ENCODE measurements at places on chromosomes 7 and 10.

- peak; percentile 83 for DNase-seq
Observed at GRCh38 chr7:27134392-27134791, 3.8 kb upstream of the HOXA4 start.

- DNase-seq: no peak
Observed at GRCh38 chr10:76411729-76412435, 980.5 kb downstream of the LRMDA start.

- DNase-seq: no peak
Observed at GRCh38 chr7:84336766-84337165, 142.2 kb upstream of the SEMA3A start.

DNA sequence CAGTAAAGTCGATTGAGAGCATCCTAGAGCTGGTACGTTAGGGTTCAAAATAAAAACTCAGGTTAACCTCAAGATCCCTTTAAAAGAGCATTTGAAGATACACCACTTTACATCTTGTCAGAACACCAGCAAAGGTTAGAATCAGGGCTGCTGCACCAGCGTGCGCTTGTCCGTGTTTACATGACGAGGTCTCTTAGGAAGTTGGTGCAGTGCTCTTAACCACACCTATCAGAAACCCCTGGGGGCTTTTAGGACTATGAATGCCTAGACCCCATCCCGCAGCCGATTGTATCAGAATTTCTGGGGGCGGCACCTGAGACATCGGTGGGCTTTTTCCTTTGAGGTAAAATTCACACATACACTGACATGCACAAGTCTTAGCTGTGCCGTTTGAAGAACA lies 97.6 kb downstream of the ZMYND11 start:
- DNase-seq: no peak

DNA sequence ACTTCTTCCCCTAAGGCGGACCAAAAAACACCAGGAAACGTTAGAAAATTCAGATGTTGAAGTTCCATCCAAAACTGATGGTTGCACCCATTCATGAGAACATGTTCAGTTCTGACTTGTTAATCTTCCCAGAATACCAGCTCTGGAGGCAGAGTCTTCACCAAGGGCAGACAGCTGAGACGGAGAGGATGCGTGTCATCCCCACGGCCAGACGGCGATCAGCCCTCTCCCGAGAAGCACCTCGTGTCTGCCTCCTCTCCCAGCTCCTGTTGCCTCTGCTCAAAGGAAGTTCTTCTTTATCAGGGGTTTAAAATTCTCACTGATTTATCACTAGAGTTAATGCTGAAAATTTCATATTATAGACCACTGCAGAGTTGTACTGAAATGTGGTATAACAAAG lies 269.7 kb downstream of the ZMYND11 start:
- DNase-seq: no peak

DNA sequence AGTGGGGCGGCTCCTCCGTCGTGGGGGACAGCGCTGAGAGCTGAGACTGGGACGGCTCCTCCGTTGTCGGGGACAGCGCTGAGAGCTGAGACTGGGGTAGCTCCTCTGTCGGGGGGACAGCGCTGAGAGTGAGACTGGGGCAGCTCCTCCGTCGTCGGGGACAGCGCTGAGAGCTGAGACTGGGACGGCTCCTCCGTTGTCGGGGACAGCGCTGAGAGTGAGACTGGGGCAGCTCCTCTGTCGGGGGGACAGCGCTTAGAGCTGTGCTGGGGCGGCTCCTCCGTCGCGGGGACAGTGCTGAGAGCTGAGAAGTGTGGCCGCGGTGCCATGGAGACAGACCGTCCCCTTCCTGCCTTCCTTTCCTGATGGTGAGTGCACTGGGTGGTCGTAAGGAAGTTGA lies 136.4 kb downstream of the DYNC2I1 start:
- DNase-seq: no peak

GRCh38 chr7:132527467-132528410 lies 48.5 kb downstream of the PLXNA4 start:
- no peak for DNase-seq

- DNase-seq: no peak
Observed at GRCh38 chr7:30789334-30789711, 18.1 kb downstream of the MINDY4 start.

- DNase-seq: no peak
Observed at GRCh38 chr7:76325811-76326210, 23.3 kb downstream of the HSPB1 start.

- DNase-seq: no peak
Observed at GRCh38 chr7:137925754-137926153, 76.1 kb downstream of the CREB3L2 start.

DNA sequence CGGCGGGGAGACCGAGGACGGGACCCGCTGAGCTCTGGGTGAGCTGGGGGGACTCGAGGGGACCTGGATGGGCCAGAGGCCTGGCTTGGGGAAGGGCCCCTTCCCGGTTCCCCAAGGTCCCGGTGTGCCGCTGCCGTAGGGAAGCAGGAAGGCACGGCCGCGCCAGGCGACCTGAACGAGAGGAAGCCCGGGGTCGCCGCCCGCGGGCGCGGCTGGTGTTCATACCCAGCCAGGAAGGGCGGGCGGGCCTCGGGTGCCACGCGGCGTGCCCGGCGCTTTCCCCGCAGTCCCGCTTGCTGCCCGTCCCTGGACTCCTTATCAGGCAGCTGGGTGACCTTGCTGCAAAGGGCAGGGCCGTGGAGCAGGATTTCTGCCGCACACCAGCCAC lies 38.0 kb downstream of the ZNF777 start:
- DNase-seq: no peak

DNA sequence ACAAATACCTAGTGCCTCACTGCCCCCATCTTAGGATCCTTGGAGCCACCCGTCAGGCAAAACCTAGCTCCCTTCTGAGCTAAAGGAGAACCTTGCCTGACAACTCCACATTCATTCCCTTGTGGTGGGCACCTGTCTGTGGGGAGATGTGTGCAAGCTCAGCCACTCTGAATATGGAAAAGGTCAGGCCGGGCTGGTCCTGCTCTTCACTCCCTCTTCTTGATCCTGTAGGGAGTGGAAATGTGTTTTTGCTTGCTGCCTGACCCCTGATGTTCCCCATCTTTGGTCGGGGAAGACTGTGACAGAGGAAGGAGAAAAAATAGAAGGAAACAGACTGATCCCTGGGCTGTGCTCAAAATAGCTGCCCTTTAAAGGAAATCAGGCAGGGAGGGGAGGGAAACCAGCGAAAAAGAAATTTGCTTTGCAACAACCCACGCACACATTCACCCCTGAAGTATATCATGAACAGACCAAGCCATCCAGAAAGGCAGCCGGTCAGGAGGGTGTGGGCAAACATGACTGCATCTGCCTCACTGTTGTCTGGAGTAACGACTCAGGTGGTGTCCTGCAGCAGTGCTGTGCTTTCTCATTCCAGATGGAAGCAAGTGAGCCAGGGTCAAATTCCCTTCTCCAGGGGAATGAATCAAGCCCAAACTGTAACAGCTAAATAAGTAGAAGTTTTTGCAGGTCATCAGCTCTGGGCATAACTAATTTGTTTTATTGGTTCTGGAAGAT lies 74.0 kb downstream of the SCRN1 start:
- no peak for DNase-seq

DNA sequence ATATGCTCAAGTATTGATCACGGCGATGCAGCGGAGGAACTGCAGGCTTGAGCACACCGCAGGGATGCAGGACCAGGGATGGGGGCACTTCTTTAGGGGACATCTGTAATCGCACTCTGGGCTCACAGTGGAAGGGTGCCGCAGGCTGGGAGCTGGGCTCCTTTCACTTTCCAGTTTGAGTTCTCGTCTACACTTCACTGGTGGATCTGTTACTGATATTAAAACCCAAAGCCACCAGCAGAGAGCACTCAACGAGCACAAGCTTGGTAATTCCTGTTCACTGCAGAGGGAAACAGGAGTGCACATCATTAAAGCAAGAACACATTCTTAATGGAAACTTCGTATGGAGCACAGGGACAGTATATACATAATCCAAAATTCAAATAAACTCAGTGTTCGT lies 91.3 kb downstream of the PARD3 start:
- DNase-seq: no peak

GRCh38 chr10:23338155-23338828 lies 6.3 kb downstream of the C10orf67 start:
- no peak for DNase-seq

DNA sequence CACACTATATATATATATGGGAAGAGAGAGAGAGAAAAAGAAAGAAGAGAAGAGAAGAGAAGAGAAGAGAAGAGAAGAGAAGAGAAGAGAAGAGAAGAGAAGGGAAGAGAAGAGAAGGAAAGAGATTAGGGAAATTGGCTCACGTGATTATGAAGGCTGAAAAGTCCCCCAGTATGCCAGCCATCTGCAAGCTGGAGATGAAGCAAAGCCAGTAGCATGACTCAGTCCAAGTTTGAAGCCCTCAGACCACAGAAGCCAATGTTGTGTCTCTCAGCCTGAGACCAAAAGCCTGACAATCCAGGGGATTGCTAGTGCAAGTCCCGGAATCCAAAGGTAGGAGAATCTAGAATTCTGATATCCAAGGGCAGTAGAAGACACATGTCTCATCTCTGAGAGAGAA lies 206.3 kb upstream of the PRSS1 start:
- DNase-seq: no peak

DNA sequence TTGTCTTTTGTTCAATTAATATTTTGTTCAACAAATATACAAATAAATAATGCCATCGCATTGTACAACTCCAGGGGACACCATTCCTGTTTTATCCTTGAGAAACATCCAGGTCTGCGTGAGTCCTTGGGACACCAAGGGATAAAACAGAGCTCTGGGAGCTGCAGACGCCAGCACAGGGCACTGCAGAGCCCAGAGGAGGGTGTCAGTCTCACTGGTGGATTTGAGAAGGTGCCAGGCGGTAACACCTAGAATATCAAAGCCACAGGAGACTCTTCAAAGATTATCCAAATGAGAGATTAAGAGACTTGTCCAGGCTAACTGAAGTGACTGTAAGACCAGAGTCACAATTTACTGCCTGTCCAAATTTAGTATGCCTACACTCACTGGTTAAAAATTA lies 55.3 kb downstream of the TEX36 start:
- no peak for DNase-seq

DNA sequence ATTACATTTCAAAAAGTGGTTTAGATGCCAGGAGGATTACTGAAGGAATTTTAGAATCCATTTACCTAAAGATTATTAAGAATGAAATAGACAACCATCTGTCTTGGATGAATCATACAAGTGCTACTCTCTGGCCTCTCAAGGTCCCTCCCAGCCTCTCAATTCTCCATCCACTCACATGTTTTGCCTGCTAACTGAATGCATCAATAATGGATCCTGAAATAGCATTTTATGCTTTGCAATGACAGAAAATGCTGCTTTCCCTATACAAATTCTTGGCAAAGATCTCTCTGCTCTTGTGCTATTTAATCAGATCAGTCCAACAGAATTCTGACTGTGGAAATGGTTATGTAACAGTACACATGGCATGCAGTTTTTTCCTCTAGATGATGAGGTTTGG lies 68.1 kb downstream of the HBP1 start:
- no peak for DNase-seq

- no peak for DNase-seq
Observed at GRCh38 chr7:85004402-85004801, 182.5 kb downstream of the SEMA3D start.

- DNase-seq: peak; percentile 7
Observed at GRCh38 chr7:157394246-157395191, 57.7 kb downstream of the DNAJB6 start.

GRCh38 chr7:27576360-27576944 lies 86.2 kb downstream of the HIBADH start:
- DNase-seq: peak; percentile 3

GRCh38 chr10:28633750-28634149 lies 43.6 kb upstream of the BAMBI start:
- no peak for DNase-seq

- DNase-seq: no peak
Observed at GRCh38 chr7:115226410-115226809, 304.5 kb downstream of the MDFIC start.

GRCh38 chr10:12622691-12623090 lies 273.3 kb downstream of the CAMK1D start:
- no peak for DNase-seq

- no peak for DNase-seq
Observed at GRCh38 chr7:821688-822087, 10.6 kb upstream of the SUN1 start.

GRCh38 chr10:8873310-8873709 lies 818.8 kb downstream of the GATA3 start:
- no peak for DNase-seq

GRCh38 chr7:13829914-13830900 lies 159.3 kb downstream of the ETV1 start:
- DNase-seq: peak; percentile 61

- no peak for DNase-seq
Observed at GRCh38 chr7:155300641-155301452, 3.2 kb downstream of the INSIG1 start.

GRCh38 chr7:104358446-104359132 lies 30.2 kb downstream of the LHFPL3 start:
- no peak for DNase-seq

DNA sequence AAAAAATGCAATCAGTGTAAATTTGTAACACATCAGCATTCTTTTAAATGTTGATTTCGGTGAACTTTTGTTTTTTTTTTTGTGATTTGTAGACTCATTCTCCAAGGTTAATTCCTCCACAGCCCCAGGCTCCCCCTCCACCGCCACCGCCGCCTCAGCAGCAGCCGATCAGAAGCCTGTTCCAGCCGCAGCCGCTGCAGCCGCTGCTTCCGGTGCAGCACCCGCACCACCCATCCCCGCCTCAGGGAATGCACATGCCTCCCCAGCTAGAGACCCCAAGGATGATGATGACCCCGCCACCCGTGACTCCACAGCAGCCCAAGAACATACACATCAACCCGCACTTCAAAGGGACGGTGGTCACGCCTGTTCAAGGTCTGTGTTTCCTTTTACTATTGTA lies 66.6 kb downstream of the RBM33 start:
- DNase-seq: no peak

All from AG04450 (cell line).